Femur (tissue), 1 donor: ENCODE measurements at places on chromosomes 16 and 17.

DNA sequence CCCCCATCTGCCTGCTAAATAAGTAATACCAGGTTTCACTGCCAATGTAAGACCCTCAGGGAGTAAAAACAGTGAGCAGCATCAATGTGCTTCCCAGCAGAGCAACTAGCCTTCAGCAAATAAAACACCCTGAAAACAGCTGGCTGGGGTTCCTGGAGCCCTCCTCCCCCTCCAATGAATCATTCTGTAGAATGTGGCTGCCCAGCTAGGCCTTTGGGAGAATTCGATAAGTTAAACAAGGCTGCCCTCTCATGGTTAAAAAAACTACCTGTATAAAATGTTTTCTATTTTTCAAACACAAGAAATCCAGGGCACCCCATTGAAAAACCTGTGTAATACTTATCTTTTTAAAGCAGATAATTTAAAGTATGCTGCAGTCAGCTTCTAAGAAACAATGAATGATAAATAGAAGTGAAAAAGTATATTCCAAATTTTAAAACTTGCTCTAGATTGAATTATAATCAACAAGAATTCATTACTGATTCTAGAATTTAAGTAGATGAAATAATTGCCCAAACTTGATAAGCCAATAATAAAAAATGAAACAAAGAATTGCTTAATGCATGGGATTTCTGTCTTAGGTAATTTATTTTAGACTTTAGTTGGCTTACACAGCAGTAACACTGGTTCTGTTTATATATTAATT lies 9.4 kb upstream of the TOM1L1 start:
- peak; percentile 69 for DNase-seq

DNA sequence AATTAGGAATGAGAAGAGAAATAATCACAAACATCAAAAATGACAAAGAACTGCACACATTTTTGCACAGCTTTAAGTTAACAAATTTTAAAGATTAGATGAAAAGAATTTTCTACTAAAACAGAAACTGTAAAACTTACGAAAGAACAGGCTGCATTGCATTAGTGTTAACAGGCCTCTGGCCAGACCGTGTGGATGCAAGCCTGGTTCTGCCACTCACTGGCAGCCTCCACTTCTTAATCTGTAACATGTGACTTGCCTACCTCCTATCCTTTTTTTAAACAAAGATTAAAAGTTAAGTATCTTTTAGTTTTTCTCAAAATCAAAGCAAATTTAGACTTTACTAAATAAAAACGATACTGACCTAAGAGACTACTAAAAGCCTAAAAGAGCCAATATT lies 37.5 kb downstream of the CREBBP start:
- DNase-seq, result no peak

GRCh38 chr16:12903407-12904328 lies 2.3 kb downstream of the SHISA9 start:
- no peak for DNase-seq

DNA sequence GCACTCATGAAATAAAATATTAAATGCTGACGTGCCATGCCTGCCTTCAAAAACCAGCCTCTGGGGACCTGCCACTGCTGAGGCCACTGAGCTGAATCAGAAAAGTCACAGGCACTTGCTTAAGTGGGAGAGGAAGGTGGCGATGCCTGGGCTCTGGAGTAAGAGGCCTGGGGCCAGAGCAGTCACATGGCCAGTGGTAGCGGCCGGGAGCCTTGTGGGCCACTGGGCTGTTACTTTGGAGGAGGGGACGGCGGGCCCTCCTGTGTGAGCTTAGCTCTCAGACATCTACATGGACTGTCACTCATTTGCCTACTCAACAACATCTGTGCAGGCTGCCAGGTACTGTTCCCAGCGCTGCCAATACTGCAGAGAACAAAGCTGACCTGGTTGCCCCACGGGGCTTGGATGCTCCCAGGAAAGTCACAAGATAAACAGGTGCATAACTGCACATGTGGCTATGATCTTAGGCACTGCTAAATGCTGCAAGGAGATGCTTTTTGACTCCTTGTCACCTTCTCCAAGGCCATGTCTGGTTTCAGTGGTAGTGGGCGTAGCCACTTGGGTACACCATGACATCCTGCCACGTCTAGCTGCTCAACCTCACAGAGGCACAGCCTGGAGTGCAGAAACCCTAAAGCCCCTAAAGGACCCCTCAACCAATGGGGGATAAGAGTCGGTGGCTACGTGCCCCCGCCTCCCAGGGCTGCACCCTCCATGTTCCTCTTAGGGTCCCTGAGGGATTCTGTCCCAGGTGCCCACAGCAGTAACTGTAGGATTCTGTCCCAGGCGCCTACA lies 11.6 kb downstream of the COTL1 start:
- DNase-seq, result no peak

DNA sequence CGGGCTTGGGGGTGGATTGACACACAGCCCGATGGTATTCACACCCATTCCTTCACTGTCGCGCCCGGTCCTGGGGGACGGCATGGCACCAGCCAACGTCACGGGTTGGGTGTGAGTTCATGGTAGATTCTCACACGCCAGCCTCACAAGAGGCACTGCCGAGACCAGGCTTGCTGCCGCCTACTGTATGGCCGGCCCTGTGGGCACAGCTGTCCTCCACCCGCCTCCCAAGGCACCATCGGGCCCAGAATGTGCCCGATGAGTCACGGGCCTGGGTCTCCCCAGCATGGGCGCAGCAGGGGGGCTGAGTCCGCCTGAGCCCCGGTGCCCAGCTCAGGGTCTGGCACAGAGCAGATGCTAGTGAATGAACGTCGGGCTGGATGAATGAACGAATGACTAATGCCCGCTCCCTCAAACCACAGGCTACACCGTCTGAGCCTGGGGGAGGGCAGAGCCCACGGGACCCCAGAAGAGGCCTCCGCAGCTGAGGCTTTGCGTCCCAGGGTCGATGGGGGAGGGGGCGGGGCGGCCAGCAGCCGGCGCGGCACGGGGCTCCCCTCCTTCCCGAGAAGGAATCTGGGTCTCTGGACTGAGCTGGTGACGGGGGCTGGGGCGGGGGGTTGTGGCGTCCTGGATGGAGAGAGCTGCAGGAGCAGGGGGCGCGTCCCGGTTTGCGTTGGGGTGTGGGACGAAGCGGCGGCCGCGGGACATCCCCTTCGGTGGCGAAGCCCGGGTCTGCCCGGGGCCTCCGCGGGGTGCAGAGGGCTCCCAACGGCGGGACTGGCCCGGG lies 829 bp downstream of the PITPNM3 start:
- no peak for DNase-seq

DNA sequence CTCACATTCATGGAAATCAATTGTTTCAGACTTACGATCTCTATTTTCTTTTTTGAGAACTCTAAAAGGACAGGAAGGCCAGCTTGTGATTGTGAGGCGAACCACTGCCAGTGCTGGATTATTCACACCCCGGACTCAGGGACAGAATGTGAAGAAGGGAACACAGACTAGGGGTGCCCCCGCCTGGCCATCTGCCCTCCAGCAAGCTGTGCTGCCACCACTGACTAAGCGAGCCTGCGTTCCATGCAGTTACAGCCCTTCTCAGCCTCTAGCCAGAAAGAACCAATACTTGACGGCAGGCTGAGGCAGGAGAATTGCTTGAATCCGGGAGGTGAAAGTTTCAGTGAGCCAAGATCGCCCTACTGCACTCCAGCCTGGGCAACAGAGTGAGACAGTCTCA lies 2.8 kb downstream of the HAGH start:
- DNase-seq, result no peak

DNA sequence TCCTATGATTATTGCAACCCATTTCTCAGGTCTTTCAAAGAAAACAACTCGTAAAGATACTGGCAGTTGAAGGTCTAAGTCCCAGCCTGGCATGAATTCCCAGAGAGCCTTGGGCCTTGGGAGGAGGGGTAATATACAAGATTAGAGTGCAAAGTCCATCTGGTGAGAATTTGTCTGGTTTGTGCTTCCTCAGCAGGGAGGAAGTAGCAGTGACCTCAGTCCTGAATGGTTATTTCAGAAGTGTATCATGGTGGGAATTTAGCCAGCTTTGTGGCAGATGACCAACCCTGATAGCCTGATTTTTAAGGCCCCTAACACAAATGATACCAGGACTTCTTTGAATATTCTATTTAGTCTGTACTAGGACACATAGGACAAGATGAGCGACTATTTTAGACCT lies 151.2 kb upstream of the TBX2 start:
- no peak for DNase-seq

- DNase-seq, result no peak
Observed at GRCh38 chr17:5331506-5331905, 49.4 kb downstream of the RABEP1 start.

DNA sequence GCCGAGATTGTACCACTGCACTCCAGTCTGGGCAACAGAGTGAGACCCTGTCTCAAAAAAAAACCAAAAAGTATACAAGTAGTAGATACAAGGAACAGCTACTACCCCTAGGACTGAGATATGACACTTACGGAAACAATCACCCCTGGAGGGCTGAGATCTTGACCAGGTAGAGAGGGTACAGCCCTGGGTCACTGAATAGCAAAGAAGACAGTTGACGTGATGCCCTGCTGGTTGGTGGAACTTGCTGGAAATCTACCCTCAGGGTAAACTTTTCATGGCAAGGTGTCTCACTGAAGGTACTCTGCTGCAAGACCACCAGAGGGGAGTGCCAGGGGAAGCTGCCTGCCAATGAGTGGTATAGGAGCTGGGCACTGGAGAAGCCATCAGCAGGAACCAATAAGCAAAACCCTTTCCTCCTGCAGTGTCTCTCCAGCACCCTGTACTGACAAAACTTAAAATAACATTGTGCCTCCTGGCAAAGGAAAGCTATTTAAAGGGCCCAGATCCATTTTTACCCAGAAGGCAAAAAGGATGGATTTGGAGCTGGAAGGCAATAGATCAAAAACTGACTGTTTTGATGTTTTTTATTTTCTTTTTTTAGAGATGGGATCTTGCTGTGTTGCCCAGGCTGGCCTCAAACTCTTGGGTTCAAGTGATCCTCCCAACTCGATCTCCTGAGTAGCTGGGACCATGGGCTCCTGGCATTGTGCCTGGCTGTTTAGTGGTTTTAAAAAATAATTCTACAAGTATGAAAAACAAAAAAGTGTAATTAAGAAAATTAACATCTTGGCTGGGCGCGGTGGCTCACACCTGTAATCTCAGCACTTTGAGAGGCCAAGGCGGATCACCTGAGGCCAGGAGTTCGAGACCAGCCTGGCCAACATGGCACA lies 11.3 kb upstream of the PDXDC1 start:
- DNase-seq, result no peak

- peak; percentile 53 for DNase-seq
Observed at GRCh38 chr16:80122115-80122514, 418.7 kb upstream of the DYNLRB2 start.

- no peak for DNase-seq
Observed at GRCh38 chr16:17377360-17378324, 93.1 kb downstream of the XYLT1 start.

GRCh38 chr16:11498683-11499082 lies 88.0 kb downstream of the LITAF start:
- no peak for DNase-seq

GRCh38 chr17:59372138-59372751 lies 40.8 kb downstream of the YPEL2 start:
- peak; percentile 81 for DNase-seq
